ENCODE measurements at places on chromosomes 5 and 9.

- no peak for DNase-seq
Observed at GRCh38 chr9:100652850-100653249, 75.0 kb downstream of the CAVIN4 start.

GRCh38 chr9:116873491-116873890 is 186.4 kb downstream of the TRIM32 start:
- no peak for DNase-seq

DNA sequence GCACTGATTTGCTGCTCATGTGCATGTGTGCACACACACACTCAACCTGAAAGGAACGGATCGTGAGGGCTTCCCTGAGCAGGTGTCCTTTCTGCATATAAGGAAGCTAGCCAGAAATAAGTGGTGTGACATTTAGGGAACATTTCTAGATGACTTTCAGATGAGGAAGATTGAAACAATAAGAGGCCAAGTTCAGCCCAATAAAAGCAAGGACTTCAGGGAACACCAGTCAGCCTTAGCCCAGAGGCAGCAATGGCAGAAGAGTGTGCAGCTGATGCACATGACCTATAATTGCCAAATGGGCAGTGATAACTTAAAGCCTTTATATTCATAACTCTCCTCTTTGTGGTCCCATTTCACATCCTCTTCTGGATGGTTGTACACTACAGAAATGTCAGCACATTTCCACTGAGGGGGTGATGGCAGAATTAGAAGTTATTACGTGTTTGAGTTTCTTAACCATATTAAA is 255.5 kb downstream of the TRIM32 start:
- DNase-seq, result no peak

- no peak for DNase-seq
Observed at GRCh38 chr5:53364061-53364460, 116.4 kb upstream of the FST start.

DNA sequence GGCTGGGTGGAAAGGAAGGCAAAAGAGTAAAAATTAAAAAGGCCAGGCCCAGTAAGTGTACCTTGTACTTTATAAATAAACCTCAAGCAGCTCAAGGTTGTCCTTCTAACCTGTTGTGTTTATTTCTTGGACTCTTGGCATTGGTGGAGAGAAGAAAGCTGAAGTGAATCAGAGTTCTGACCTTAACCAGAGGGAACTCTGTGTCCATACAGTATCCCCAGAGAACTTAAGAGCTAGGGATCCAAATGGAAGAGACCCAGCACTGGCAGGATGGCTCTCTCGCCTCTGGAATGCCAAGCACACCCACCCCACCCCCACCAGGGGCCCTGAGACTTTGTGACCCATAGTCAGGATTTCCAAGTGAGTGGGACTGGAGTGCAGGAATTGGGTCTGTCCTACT is 14.2 kb downstream of the NUDT2 start:
- no peak for DNase-seq

DNA sequence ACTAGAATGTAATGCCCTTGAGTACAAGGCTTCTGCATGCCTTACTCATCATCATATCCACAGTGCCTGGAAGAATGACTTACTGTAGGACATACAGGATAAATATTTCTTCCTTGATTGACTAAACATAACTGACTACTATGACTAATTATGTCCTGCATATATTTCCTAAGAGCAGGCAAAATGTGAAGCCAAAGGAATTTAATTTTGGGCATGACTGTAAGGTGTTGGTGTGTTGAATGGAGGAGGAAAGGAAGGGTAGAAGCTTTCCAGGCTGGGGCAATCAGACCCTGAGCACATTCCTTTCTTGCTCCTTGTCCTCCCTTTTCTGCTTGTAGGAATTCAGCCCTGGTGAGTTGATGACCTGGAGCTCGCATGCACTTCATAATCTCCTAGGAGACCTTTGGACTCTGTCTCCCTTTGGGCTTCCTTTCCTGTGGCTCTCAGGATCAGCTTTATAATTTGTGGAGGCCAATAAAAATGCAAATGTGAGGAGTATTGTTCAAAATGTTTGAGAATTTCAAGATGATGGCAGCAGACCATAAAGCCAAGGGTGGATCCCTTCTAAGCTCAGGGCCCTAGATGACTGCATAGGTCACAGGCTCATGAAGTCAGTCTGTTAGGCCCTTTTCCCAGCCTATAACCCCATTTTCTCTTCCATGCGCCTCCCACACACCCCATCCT is 174.0 kb downstream of the HMHB1 start:
- DNase-seq, result no peak

DNA sequence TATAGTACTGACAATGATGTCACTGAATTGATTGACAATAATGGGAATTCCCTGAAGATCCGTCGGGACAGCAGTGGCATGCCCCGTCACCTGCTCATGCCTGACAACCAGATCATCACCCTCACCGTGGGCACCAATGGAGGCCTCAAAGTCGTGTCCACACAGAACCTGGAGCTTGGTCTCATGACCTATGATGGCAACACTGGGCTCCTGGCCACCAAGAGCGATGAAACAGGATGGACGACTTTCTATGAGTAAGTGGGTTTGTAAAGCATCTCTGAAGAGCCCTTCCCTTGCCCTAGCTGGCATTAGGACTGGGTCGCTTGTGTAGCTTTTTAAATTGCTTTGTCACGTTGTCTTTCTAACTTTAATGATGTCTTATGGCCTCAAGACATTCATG is 72.7 kb upstream of the WWC1 start:
- DNase-seq, result no peak

DNA sequence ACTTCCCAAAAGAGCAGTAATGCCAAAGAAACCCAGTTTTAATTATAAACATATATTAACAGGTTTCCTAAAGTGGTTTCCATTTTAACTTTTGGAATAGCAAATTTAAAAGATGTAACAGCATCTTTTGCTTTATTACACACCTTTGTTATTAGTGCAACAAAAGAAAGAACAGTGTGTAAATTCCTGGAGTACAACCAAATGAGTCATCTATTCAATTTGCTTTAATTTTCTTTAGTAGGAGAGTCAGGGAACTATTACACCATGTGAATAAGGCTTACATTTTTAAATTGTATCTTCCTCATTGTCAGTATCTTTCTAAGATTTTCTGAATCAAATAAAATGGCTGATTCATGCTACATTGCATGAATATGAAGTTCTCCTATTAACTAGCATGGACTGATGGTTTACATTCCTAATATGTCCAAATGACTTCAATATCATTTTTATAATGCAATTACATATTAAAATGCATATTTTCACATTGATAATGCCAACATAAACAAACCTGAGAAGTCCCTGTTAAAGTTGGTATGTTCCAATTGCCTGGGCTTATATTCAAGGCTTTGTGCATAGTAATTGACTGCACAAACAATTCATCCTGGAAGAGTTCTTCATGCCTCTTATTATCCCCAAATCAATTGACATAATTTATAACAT is 22.5 kb downstream of the EDIL3 start:
- no peak for DNase-seq
